CD4-positive, alpha-beta T cell treated with Interleukin-15 for 4 hours (primary cell): ENCODE measurements at places on chromosomes 1 and 21.

- no peak for DNase-seq
Measured at GRCh38 chr1:111253876-111254275, 26.4 kb downstream of the CHI3L2 start.

GRCh38 chr1:231044588-231044987 lies 4.5 kb upstream of the FAM89A start:
- no peak for DNase-seq

DNA sequence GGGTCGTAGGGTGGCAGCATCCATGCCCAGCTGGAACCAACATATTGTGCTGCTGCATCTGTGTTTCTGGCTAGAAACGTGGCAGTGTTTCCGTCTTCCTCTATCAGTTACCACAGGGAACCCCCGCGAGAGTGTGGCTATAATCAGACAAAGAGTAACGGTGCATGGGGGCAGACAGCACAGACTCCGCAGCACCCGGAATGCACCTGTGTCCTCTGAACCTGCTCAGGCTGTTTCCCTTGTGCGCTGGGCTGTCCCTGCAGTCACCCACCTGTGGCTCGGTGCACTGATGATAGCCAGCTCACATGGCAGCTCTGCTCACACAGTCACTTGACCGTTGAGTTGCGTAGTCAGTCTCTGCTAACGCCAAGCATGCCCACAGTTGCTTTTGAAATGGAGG lies 11.4 kb upstream of the PCBP3 start:
- no peak for DNase-seq

DNA sequence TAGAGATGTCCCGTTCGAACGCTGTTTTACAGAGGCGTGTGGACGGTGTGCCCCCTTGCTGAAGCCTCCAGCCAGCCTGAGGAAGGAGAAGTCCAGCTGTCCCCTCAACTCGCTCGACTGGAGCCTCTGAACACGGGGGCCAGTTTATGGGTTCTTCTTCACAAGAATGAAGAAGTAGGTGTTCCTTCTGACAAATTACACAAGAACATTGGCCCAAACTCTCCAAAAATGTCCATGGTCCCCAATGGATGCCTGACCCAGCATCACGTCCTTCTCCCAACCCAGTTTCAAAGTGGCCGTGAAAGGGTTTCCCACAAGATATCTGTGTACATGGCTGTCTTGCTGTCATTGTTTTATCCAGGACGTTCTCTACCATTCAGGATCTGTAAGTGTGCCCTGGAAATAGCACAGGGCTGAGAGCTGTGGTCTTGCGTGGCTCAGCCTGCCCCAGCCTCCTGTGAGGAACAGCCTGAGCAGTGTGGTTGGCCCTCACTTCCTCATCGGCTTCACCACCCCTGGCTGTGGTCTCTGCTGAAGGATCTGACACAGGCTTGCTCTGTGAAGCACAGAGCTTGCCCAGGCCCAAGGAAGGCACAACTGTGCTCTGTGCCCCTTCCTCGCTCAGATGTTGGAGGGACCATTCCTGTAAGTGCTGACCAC lies 1.0 kb upstream of the S100B start:
- peak; percentile 54 for DNase-seq

GRCh38 chr1:227058321-227058751 lies 118.2 kb downstream of the COQ8A start:
- no peak for DNase-seq

DNA sequence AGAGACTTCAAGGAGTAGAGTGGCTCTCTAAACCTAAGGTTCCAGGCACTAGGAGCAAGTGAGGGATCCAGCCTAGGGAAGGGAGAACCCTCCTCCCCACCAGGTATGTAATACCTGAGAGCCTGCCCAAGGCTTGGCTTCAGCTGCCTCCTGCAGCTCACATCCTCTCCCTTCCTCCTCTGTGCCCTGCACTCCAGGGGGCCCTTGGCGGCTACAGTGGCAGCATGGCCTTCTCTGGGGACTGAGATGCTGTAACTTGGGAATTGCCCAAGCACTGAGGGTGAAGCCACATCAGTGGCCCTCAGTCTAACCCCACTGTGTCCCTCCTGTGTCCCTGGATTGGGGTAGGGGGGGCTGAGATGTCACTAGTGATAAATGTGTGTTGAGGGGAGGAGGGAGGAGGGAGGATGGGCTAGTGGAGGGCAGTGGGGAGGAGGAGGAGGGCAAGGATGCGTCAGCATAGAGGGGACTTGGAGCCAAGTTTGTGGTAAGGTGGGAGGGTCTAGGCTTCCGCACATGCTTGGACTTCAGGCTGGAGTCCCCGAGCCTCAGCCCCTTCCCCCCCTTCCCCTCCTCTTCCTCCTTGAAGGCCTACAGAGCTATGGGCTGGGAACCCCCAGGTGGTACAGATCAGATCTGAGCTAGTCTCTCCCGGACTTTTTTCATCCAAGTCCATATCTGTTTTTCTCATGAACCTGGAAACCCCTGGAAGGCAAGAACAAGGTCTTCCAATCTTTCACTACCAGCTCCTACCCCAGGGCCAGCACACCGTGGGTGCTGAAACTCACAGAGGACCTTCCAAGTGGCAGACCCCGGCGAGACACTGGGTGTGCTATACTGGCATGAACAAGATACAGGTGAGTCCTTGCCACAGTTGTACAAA lies 17.5 kb downstream of the COL9A2 start:
- no peak for DNase-seq

DNA sequence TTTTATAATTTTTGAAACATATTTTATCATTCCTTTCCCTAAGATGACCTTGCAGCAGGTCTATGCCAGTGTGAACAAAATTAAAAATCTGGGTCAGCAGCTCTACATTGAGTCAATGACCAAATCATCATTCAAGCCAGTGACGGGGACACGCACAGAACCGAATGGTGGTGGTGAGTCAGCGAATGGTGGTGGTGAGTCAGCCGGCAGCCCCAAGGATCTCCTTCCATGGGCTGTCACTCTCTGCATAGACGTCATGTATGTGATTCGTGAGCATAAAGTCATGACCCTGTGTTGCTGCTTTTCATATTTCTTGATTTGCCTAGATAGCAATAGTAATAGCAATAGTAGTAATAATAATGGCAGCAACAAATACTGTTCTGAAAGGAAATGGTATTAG lies 26.3 kb downstream of the PER3 start:
- no peak for DNase-seq

DNA sequence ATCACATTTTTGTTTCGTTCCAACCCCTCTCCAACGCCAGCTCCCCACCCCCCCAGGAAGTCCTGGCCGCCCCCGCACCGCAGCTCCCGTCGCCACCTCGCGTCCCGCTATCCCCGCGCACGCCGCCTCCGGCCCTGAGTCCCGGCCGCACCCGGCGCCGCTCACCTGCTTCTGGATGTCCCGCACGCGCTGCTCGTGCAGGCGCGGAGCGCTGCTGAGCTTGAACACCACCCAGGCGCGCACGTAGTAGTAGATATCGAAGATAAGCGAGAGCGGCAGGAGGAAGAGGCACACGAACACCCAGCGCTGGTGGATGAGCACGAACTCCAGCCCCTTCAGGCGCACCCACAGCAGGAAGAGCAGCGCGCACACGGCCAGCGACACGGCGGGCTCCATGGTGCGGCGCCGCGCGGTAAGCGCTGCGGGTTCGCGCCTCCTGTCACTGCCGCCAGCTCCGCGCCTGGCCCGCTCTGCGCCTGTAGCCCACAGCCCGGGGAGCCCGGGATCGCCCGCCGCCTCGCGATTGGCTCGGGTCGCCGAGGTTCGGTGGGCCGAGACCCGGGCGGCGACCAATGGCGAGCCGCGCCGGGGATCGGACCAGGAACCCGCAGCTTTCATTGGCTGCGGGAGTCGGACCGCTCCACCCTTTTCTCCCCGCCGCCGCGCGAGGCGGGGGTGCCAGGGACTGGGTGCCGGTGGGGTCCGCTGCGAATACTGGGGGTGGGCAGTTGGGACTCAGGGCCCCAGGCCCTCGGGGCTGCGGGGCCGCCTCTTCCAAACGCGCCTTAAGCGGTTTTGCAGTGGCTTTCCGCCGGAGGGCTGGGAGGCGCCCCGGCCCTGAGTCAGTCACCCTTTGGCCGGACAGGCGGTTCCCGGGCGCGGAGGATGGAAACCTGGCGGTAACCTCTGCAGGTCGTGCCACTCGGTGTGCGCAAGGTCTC lies at the start of gene DHCR24:
Gene DHCR24, minus strand, starts transcription at position 472 of the 941 bp plus-strand sequence. Its CDS starts 76 bp downstream, at position 396.
- DNase-seq = peak; percentile 60

- peak; percentile 52 for DNase-seq
Measured at GRCh38 chr1:172451002-172451443, 7.2 kb upstream of the PIGC start.

DNA sequence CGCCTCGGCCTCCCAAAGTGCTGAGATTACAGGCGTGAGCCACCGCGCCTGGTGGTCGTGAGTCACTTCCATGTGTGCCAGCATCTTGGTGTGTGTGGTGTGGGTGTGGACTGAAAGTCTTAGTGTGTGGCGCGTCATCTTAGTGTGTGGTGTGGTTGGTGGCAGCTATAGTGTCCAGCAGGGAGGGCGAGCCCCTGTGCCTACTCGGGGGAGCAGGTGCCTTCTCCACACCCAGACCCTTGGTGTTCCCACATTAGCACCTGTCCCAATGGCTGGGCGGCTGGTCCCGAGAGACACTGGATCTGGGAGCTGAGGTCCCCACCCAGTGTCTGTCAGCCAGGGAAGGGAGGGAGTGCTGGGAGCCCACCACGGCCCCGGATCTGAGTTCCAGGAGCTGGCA lies 2.8 kb downstream of the SCNN1D start:
- DNase-seq = no peak

GRCh38 chr1:39204441-39205081 lies at the start of gene MACF1:
TSS of gene MACF1 (plus strand) at chr1:39204695. CDS start at chr1:39205023, 328 bp downstream.
- no peak for DNase-seq

DNA sequence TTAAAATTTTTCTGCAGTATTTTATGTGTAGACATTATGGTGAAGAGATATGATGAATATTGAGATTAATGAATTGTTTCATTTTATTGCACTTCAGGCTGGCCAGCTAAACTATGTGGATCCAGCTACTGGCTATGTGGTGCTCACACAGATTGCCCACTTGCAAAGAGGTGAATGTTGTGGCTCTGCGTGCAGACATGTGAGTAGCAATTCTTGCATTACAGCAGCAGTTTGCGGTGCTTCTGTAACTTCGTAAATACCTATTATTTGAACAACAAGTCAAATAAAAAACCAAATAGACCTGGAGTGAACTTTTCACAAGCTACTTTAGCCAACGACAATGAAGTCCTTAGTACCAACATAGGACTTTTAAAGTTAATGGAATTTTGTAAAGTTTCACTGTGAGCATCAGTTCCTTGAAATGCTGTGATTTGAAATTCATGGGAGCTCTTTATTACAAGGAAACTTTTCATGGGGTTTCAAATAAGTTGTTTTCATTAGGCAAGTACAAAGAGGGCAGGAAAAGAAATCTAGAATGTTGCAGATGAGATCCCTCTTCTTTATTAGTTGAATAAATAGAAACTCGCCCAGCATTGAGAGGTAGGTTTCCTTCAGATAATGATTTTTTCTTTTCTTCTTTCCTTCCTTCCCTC lies 3.4 kb downstream of the C1orf53 start:
- no peak for DNase-seq

- no peak for DNase-seq
Measured at GRCh38 chr1:242691610-242691945, 167.1 kb upstream of the PLD5 start.

GRCh38 chr1:94590203-94591137 lies 48.9 kb upstream of the F3 start:
- DNase-seq = no peak

- no peak for DNase-seq
Measured at GRCh38 chr1:80657044-80657643, 1143.6 kb upstream of the ADGRL2 start.

DNA sequence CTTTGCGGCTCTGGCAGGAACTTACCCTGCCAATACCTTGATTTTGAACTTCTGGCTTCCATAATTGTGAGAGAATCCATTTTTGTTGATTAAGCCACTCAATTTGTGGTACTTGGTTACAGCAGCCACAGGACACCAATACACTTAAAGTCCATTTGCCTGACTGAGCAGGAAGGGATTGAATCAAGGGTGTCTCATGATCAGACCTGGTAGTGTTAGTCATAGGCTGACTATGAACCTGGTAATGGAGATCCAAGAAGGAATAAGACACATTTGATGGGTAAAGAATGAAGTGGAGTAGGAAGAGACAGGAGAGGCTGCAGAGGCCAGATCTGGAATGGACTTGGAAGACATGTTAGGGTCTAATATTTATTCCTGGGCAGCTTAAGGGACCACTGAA lies 31.2 kb upstream of the MAP1LC3C start:
- no peak for DNase-seq
